ENCODE measurements at places on chromosomes 2 and 18. TPM values are rescaled to one million over a fixed set of nuclear protein-coding genes. Genes with fewer than 3 reads are reported as not detected.

DNA sequence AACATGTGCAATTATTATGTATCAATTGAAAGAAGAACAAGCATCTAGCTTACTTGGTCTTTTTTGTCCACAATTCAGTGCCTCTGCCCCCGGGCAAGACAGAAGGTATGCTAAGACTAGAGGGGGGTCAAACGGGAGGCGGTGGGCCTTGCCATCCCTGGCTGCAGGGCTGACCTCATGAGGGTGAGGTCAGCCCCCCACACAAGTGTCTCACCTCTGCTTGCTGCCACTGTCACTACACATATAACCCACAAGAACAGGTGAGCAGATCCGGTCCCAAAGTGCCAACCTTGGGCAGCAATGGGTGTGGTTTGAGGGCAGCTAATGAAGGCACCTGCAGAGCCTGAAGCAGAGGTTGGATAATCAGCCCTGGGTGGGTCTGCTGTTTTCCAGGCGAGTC is 71.5 kb downstream of the EDAR start:
- no peak for DNase-seq

DNA sequence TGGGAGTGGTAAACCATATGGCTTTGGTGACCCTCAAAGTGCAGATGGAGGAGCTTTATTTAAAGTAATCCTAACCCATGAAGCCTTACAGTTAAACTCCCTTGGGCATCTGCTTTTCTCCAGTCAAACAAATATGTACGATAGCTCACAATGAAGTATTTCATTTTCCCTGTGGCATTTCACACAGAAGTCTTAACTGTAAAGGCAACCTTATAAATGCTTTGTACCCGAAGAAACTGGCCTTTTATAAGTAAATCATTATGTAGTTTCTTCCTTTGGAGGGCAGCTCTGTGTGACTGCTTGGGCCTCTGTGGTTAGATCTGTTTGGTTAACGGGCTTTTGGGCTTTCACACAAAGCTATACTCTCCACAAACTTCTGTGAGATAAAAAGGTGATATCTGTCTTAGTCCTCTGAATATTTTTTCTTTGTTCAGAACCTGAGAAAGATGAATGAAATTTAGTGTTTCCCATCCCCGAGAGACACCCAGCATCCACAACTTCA is 46.6 kb downstream of the SCN1A start:
- no peak for DNase-seq

DNA sequence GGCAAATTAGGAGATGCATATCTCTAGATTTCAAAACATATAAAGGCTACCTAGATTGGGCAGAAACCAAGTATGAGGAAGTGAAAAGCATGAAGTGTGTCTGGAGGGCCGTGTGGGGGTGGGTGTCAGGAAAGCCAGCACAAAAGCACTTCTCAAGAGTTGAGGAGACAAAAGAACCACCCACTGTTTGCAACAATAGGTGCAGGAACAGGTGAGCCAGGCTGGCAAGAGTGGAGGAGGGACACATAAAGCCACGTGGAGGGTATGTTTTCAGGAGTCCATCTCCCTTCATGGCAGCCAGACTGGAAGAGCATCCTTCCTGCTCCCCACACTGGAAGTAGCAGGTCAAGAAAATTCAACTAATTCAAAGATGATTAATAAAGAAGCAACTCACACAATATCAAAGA is 96.4 kb downstream of the CERS6 start:
- DNase-seq: no peak

- peak; percentile 64 for DNase-seq
Observed at GRCh38 chr2:203683932-203684556, 22.4 kb upstream of the CD28 start.

GRCh38 chr2:218418717-218419458 is at the start of gene VIL1:
TSS of gene VIL1 (plus strand) at chr2:218419123. CDS start at chr2:218423779, 4,656 bp downstream.
- DNase-seq: no peak

GRCh38 chr18:48405978-48406377 is 3.2 kb downstream of the ZBTB7C start:
- DNase-seq: no peak

GRCh38 chr2:46650556-46651001 is 171.2 kb downstream of the TMEM247 start:
- peak; percentile 74 for DNase-seq

- DNase-seq: no peak
Observed at GRCh38 chr2:23607925-23608324, 222.9 kb downstream of the KLHL29 start.

DNA sequence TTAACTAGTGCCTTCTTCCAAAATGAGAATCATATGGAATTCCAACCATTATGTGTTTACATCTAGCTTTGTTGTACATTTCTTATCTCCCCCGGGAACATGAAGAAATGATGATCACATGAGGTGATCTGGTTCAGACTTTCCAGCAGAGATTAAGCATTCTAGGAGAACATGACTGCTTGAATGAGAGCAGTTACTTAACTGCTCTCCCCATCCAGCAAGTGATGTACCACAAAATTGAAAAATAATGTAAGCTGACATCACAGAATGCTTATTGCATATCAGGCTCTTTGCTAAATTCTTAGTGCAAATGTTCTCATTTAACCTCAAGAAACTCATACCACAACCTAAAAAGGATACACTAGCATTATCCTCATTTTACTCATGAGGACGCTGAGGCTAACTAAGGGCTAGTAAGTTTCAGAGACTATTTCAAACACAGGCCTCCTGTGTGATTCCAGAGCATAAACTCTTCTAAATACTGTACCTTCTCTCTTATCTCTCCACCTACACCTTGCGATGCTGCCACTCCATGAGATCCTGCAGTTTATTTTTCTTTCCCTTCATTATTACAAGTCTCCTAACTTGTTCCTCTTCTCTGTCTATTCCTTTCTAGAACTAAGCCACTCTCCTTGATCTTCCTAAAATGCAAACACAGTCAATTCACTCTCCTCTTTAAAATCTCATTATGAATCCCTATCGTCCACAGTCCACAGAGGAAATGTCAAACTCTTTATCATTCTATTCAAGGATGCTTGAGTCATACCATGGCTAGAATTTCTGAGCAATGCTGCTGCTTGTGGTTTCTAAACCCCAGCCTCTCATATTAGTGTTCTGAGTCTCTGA is 1224.8 kb upstream of the ZEB2 start:
- DNase-seq: no peak

GRCh38 chr2:71332435-71332796 is 834 bp downstream of the ZNF638 start:
- no peak for DNase-seq

GRCh38 chr2:45352506-45352905 is 258.6 kb downstream of the SRBD1 start:
- DNase-seq: no peak

Gene POU3F3
- total RNA-seq: not detected

- DNase-seq: no peak
Observed at GRCh38 chr2:198042189-198042588, 237.8 kb downstream of the PLCL1 start.

DNA sequence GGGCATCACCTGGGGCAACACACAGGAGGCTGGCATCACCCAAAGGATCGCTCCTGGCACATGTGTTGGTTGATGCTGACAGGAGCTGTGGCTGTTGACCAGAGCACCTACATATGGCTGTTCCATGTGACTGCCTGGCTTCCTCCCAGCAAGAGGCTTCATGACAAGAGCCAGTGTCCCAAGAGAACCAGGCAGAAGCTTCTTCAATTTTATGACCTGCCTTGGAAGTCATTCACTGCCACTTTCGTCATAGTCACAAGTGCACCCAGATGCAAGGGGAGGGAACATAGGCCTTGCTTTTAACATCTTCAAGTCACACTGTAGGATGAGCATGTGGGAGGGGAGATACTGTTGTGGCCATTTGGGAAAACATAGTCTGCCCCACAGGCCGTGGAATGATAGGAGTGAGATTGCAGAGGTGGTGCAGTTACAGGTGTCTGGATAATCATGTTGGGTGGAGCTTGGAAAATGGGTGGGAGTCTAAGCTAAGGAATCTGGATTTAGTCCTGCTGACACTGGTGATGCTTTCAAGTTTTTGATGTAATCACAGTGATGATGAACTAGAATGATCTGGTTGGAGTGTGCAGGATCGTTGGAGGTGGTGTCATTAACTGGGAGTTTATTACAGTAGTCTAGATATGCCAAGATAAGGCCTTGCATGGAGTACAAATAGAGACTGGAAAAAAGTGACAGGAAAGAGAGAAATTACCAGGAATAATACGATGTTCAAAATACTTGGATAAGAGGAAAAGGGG is 107.0 kb downstream of the RAPGEF4 start:
- DNase-seq: no peak

Gene COL5A2
- total RNA-seq: 0.14 TPM

DNA sequence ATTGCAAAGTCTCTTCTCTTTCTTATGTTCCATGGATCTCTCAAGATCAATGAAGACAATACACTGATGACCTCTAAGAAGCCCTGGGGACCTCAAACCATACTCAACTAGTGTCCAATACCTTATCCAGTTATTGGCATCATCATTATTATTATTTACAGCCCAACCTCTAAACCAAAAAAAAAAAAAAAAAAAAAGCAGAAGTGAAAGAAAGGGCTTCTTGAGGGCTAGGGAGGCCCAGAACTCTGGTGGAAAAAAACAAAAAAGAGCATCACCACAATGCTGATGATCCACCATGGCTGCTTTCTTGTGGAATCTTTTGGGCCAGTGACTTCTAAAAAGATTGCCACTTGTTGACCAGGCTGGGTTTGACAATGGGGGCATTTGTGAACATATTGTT is 324.9 kb downstream of the LPIN1 start:
- DNase-seq: no peak

GRCh38 chr2:104793966-104794365 is 59.9 kb upstream of the POU3F3 start:
- no peak for DNase-seq

GRCh38 chr2:144330951-144331673 is 188.8 kb downstream of the ZEB2 start:
- DNase-seq: no peak

GRCh38 chr2:69159986-69160385 is 147.0 kb downstream of the ANTXR1 start:
- no peak for DNase-seq

- DNase-seq: no peak
Observed at GRCh38 chr2:29033656-29034055, 40.7 kb downstream of the PCARE start.

Gene CLEC4F
- total RNA-seq: 8.9 TPM

DNA sequence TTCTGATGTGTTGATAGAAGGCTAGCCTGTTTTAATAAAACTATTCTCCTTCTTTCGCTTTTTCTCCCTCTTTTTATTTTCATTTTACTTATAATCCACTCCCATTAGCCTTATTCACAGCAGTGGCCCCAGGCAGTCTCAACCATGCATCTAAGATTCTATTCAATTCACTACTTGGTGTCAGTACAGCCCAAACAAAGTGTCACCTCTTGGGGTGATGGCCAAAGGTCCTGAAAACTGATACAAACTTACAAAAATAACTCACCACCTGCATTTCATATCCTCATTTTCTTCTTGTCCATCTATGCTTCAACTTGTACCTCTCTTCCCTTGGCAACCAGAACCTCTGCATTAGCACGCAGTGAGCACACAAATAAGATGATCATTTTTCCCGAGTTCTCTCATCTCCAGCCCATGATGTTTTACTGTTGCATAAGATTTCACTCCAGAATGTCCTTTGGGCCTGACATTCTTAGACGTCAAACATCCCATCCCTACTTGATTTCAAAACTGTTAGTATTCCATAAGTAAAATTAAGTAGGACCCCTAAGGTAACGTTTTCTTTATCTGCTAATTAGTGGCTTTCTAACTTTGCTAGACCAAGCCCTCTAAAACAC is 559.3 kb upstream of the TNP1 start:
- DNase-seq: no peak

DNA sequence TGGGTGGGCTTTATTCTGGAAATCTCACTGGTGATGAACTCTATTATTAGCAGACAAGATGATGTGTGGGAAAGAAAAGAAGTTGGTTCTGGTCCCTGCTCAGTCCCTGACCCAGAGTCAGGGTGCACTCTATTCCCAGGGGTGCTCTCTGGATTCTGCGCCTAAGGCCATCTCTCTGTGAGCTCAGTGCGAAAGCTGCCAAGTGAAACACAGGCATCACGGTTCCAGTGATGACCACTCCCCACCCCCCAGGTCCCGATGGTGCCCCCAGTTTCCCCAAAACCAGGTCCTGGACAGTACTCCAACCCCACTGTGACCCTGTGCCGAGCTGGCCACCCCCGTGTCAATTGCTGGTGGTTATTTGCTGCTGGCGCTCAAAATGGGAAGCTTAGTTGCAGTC is 30.1 kb downstream of the RHOB start:
- DNase-seq: no peak

Gene GLB1L
- 3.5 TPM for total RNA-seq

- no peak for DNase-seq
Observed at GRCh38 chr2:78115291-78115690, 593.1 kb upstream of the LRRTM4 start.

DNA sequence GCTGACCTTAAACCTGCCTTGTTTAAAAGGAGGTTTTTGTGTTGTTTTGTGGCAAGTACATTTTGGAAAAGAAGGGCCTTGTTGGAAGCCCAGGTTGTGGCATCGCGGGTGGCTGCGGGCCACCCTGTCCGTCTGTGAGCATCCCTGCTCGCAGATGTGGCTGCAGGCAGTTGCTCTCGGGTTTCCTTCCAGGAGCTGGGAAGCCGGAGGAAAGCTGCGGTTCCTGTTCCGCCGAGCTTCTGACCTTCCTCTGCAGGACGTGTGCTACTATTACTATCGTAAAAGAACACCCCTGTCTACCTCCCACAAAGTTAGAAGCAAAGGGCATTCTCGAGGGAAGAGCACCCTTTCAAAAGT is 766 bp downstream of the MFF start:
- no peak for DNase-seq

- peak; percentile 89 for DNase-seq
Observed at GRCh38 chr2:96507957-96508520, 2.9 kb upstream of the NEURL3 start.

GRCh38 chr2:100819370-100820272 is at the start of gene NPAS2:
TSS of gene NPAS2 (plus strand) at chr2:100820139. CDS start at chr2:100904755, 84,616 bp downstream.
- DNase-seq: no peak

- DNase-seq: no peak
Observed at GRCh38 chr2:62194558-62195420, 1.1 kb upstream of the B3GNT2 start.

Gene MAL
- 2.2 TPM for total RNA-seq

Gene STPG4
- 0.29 TPM for total RNA-seq

GRCh38 chr2:182446087-182446486 is 19.3 kb upstream of the PDE1A start:
- no peak for DNase-seq

DNA sequence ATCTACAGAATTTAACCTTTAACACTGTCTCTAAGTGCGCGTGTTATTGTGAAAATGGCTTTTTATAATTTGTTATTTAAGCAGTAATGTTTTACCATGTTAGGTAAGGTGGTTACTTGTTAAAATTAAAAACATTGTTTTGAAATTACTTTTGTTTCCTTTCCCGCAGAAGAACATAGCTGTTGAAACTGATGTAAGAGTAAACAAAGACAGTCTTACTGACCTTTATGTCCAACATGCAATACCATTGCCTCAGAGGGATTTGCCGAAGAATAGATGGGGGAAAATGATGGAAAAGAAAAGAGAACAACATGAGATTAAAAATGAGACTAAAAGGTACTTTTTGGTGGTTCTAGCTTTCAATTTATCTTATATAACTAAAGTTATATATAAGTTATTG is 2.1 kb downstream of the C2orf49 start:
- no peak for DNase-seq

Gene C2orf81
- total RNA-seq: 2.2 TPM

Data from natural killer cell treated with Interleukin-12 subunit alpha and Interleukin-12 subunit beta and Interleukin-15 and Interleukin-18, amount 100 ng/mL, for 72 hours (primary cell).